ENCODE measurements at places on chromosomes 4 and X. TPM values are rescaled to one million over a fixed set of nuclear protein-coding genes. Genes with fewer than 3 reads are reported as not detected.

DNA sequence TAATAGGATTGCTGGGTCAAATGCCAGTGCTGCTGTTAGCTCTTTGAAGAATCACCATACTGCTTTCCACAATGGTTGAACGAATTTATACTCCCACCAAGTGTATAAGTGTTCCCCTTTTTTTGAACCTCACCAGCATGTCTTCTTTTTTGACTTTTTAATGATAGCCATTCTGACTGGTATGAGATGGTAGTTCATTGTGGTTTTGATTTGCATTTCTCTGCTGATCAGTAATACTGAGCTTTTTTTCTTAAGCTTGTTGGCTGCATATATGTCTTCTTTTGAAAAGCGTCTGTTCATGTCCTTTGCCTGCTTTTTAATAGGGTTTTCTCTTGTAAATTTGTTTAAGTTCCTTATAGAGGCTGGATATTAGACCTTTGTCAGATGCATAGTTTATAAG, 14.8 kb downstream of the USP38 start:
- H3K27me3 ChIP-seq: no peaks in the 10 kb centered on the region
- no peak for DNase-seq
- H3K4me1 ChIP-seq: no peaks in the 10 kb centered on the region
- H3K4me3 ChIP-seq: no peak overlapping the region

GRCh38 chr4:24741910-24742309, 53.5 kb upstream of the SOD3 start:
- H3K4me3 ChIP-seq: no peak overlapping the region
- no peak for DNase-seq
- H3K36me3 ChIP-seq: no peaks in the 10 kb centered on the region
- H3K27me3 ChIP-seq: no peaks in the 10 kb centered on the region
- H3K27ac ChIP-seq: no peak overlapping the region

GRCh38 chrX:29652484-29652883, 562.9 kb upstream of the MAGEB2 start:
- no peak for DNase-seq
- no peaks in the 10 kb centered on the region for H3K36me3 ChIP-seq
- no peaks in the 10 kb centered on the region for H3K27me3 ChIP-seq
- H3K4me1 ChIP-seq: no peaks in the 10 kb centered on the region

POU4F2 gene
- not detected for total RNA-seq

DNA sequence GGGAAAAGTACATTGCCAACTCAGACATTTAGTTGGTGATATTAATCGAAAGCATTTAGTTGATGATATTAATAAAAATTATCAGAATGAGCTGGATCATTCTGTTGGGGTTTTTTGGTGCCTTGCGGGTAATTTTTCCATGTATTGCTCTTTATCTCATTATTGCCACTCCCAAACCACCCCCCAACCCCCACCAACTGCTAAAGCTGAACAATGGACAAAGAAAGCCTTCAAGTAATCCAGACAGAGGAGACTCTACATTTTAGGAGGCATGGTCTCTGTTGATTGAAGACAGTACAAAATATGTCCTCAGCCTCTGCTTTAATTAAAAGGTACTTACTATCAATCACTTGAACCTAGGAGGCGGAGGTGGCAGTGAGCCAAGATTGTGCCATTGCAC, 22.5 kb downstream of the PDK3 start:
- DNase-seq: no peak
- no peak overlapping the region for H3K27ac ChIP-seq
- H3K4me3 ChIP-seq: no peak overlapping the region
- no peaks in the 10 kb centered on the region for H3K4me1 ChIP-seq
- no peaks in the 10 kb centered on the region for H3K36me3 ChIP-seq

DNA sequence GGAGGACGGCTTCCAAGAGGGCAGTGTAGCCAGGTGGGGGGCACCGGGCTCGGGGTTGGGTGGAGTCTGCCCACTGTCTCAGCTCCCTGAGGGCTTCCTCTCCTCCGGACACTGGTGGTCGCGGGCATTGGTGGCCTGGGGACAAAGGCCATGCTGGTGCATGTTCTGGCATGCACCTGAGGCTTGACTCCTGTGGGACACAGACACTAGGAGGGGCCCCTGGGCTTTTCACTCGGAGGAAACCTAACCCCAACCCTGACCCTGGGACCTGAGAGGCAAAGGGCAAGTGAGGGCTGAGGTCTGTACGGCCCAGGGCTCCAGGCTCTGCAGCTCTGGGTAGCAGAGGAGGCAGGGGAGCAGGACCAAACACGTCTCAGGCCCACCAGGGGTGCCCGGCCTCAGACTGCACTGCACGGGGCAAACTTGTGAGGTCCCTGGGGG, 22.3 kb upstream of the FGFR3 start:
- DNase-seq: no peak
- H3K36me3 ChIP-seq: no peaks in the 10 kb centered on the region
- H3K27me3 ChIP-seq: peaks cover 12% of the 10 kb centered on the region
- H3K4me1 ChIP-seq: peaks cover 5% of the 10 kb centered on the region

PNMA6E gene
- not detected for total RNA-seq

GRCh38 chr4:186743261-186743660, 19.6 kb upstream of the FAT1 start:
- no peaks in the 10 kb centered on the region for H3K4me1 ChIP-seq
- no peak for DNase-seq
- H3K27me3 ChIP-seq: no peaks in the 10 kb centered on the region
- H3K36me3 ChIP-seq: no peaks in the 10 kb centered on the region
- H3K4me3 ChIP-seq: no peak overlapping the region
- H3K27ac ChIP-seq: no peak overlapping the region

DNA sequence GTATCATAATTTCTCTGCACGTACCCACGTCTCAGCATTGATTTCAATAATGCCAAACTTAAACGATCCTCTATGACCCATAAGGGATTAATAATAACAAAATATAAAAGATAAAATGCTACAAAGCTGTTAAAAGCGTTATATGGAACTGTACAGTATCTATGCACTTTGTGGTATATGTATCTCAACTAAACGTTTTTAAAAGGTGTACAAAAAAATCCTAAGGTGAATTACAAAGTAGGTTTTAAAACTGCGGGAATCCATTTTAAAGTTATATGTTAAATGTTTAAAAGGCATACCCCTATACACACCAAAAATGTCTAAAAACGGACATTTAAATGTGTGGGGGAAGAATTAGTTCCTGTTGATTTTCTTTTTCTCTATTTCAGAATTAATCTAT, 860 bp downstream of the ZNF182 start:
- H3K4me1 ChIP-seq: peaks cover 7% of the 10 kb centered on the region
- no peak for DNase-seq
- H3K4me3 ChIP-seq: peak overlapping the region; percentile 83
- peaks cover 3% of the 10 kb centered on the region for H3K36me3 ChIP-seq

IL13RA1 gene
- total RNA-seq: 3.3 TPM

FGF16 gene
- not detected for total RNA-seq

C4orf51 gene
- total RNA-seq: not detected

DNA sequence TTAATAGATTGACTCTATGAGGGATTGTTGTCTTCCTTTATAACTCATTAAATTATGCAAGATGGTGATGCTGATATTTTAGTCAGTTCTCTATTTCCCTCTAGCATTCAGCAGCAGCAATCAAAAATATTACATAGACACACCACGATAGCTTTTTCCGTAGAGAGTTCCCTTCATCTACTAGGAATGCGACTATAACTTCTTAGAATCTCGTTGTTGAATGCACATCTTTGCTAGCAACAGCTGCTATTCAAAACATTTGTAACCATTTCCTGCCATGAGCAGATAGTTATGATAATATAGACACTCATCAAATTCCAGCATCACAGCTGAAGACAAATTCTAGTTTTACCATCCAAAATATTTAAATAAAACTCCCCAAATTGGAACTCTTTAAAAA, 147.4 kb upstream of the FGF13 start:
- H3K27ac ChIP-seq: no peak overlapping the region
- H3K4me3 ChIP-seq: no peak overlapping the region
- H3K27me3 ChIP-seq: no peaks in the 10 kb centered on the region
- no peaks in the 10 kb centered on the region for H3K36me3 ChIP-seq
- DNase-seq: no peak

GRCh38 chrX:20680998-20681397, 414.3 kb upstream of the RPS6KA3 start:
- H3K36me3 ChIP-seq: no peaks in the 10 kb centered on the region
- DNase-seq: no peak
- no peak overlapping the region for H3K27ac ChIP-seq
- H3K4me1 ChIP-seq: no peaks in the 10 kb centered on the region
- no peak overlapping the region for H3K4me3 ChIP-seq
- H3K27me3 ChIP-seq: no peaks in the 10 kb centered on the region
